ENCODE measurements at places on chromosomes 2 and 18. TPM values are rescaled to one million over a fixed set of nuclear protein-coding genes. Genes with fewer than 3 reads are reported as not detected.
A peak's percentile ranks its signal among the peaks of the same experiment; 100 is the strongest.

The TIMM21 gene
- 120 TPM for total RNA-seq

GRCh38 chr2:16625201-16625729 is 40.4 kb downstream of the CYRIA start:
- H3K27ac ChIP-seq: no peak overlapping the region
- no peak overlapping the region for H3K4me3 ChIP-seq
- no peaks in the 10 kb centered on the region for H3K4me1 ChIP-seq
- no peaks in the 10 kb centered on the region for H3K36me3 ChIP-seq
- DNase-seq: no peak
- no peaks in the 10 kb centered on the region for H3K27me3 ChIP-seq

- no peak overlapping the region for H3K27ac ChIP-seq
- peak; percentile 13 for DNase-seq
- no peak overlapping the region for H3K4me3 ChIP-seq
- no peaks in the 10 kb centered on the region for H3K36me3 ChIP-seq
- H3K27me3 ChIP-seq: no peaks in the 10 kb centered on the region
- H3K4me1 ChIP-seq: peaks cover 22% of the 10 kb centered on the region
Observed at GRCh38 chr2:161576421-161576820, 47.8 kb upstream of the SLC4A10 start.

DNA sequence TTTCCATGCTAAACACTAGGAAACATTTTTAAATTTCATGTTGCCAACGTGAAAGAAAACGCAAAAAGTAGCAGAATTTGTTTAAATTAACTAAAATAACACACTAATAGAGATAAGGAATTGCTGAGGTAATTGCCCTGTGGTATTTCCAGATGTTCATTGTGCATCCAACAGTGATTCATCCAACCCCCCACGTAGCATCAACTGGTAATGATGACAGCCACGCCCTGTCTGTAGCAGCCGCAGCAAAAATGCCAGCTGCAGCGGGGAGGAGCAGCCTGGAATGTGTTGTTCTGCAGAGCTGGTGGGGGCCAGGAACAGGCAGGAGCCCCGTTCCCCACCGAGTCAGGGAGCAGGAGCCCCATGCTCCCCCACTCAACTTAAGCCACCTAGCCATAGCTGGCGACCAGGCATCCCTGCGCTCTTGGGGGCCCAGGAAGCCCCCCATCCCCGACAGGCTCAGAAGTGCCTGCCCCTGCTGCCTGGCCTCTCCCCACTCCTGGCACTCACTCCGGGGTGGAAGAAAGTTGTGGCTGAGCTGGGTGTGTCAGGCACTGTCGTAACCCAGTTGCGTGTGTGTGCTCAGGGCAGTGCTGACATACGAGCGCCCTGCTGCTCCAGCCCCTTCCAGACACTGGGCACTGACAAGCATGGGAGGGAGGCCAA is 695.1 kb upstream of the ACVR2A start:
- no peaks in the 10 kb centered on the region for H3K36me3 ChIP-seq
- peak; percentile 70 for DNase-seq
- no peak overlapping the region for H3K27ac ChIP-seq
- peaks cover 9% of the 10 kb centered on the region for H3K4me1 ChIP-seq

DNA sequence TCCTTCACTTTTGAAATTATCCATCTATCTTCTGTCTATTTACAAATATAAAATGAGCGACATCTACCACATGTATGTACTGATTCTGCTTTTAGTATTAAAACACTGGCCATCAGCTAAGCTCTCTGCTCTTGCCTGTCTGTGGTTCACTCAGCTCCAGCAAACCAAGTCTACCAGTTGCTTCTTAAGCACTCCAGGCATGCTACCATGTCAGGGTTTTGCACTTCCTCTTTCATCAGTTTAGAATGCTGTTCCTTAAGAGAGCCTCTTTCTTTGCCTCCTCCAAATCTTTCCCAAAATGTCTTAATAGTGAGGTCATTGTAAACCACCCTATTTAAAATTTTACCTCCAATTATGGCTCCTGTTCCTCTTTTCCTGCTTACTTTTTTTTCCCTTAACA is 59.5 kb downstream of the SCN3A start:
- H3K36me3 ChIP-seq: no peaks in the 10 kb centered on the region
- no peak overlapping the region for H3K4me3 ChIP-seq
- 0 out of 2 replicates have a peak, but pooled peaks cover 6% of the 10 kb centered on the region for H3K27me3 ChIP-seq
- no peaks in the 10 kb centered on the region for H3K4me1 ChIP-seq
- DNase-seq: no peak
- H3K27ac ChIP-seq: no peak overlapping the region

DNA sequence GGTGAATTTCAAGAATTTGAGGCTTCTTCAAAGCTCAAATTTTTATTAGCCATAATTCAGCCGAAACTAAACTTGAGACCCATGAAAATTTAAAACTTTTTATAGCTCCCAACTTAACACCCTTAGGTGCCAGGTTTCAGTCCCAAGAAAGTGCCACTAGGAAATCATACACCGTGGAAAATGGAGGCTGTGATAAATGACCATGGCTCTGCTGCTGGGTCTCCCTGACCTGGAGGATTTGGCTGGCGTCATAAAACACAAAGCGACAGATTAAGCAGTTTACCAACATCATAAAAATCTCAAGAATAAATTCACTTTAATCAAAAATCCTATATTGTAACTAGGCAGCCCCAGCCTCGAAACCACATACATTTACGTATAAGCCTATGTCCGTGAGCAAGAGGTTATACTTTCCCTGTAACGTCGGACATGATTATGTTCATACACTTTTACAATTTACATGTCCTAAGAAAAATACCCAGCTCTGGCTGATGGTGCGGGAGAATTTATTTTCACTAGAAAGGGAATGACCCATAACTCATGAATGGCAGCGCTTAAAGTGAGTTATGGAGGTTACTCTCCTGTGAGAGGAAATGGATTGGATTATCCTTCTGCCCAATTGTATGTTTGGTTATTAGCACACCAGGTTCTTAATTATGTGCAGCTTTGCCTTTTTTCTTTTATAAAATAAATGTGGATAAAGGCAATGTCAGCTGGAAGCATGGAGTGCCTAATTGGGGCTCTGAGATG is 329.4 kb downstream of the AGPS start:
- no peak overlapping the region for H3K27ac ChIP-seq
- DNase-seq: no peak
- peaks cover 41% of the 10 kb centered on the region for H3K27me3 ChIP-seq
- no peak overlapping the region for H3K4me3 ChIP-seq
- H3K4me1 ChIP-seq: no peaks in the 10 kb centered on the region
- H3K36me3 ChIP-seq: no peaks in the 10 kb centered on the region

GRCh38 chr2:121721926-121722325 is 14.7 kb downstream of the NIFK start:
- H3K27me3 ChIP-seq: no peaks in the 10 kb centered on the region
- H3K36me3 ChIP-seq: peaks cover 3% of the 10 kb centered on the region
- H3K27ac ChIP-seq: peak overlapping the region; percentile 86
- H3K4me1 ChIP-seq: peaks cover 16% of the 10 kb centered on the region
- peak overlapping the region; percentile 39 for H3K4me3 ChIP-seq

The ZNF396 gene
- total RNA-seq: 0.95 TPM

DNA sequence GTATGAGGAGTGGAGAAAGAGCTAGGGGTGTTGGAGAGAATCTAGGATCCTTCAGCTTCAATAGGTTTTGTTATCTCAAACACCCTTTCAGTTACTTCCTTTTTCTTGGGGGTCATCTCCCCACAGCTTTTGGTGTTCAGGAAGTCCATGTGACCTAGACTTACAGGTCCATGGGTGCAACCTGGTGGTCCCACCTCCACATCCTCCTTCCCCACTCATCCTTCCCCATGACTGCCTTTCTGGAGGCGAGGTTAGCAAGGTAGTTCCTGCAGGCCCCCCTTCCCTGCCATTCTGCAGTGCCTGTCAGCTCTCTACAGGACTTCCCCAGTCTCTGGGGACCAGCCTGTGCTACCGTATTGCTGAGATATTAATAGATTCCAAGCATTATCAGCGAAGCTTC is 107.6 kb downstream of the TMEM17 start:
- no peaks in the 10 kb centered on the region for H3K4me1 ChIP-seq
- no peaks in the 10 kb centered on the region for H3K36me3 ChIP-seq
- no peaks in the 10 kb centered on the region for H3K27me3 ChIP-seq

DNA sequence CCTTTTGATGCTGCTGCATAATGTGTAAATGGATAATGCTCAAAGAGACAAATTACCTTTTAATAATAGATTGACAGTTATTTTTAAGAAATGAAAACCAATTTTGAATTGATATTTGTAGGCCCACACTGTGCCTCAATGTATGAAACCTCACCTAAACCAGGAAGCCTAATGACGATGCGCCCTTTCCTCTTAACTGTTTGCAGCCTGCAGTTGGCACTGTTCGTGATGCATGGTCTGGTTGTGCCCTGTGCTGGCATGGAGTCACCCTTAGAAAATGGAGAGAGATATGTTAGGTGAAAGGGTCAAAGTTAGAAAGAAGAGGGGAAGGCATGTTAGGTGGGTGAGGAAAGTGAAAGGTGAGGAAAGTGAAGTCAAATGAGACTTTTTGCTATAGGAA is 390.2 kb downstream of the PTPRM start:
- no peaks in the 10 kb centered on the region for H3K27me3 ChIP-seq
- H3K4me3 ChIP-seq: no peak overlapping the region
- H3K4me1 ChIP-seq: peaks cover 31% of the 10 kb centered on the region
- H3K36me3 ChIP-seq: no peaks in the 10 kb centered on the region

DNA sequence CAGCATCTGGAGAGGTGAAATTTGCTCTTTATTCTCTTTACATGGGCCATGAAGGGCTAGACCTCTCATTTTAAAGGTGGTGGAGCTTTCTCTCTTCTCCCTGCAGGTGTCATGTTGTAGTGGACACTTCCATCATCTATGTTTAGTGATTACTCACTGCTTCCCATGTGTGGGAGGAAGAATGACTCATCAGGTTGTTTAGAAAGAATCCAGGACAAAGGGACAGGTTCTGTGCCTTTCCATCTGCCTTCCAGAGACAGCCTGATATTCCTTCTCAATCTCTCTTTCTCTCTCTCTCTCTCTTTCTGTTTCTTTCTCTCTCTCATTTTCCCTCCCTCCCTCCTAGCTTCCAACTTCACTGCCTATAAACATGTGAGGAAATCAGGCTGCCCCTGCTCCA is 38.7 kb downstream of the SCG2 start:
- H3K36me3 ChIP-seq: no peaks in the 10 kb centered on the region
- no peaks in the 10 kb centered on the region for H3K27me3 ChIP-seq
- H3K27ac ChIP-seq: peak overlapping the region; percentile 87
- peak; percentile 96 for DNase-seq
- peaks cover 42% of the 10 kb centered on the region for H3K4me1 ChIP-seq
- peak overlapping the region; percentile 55 for H3K4me3 ChIP-seq

DNA sequence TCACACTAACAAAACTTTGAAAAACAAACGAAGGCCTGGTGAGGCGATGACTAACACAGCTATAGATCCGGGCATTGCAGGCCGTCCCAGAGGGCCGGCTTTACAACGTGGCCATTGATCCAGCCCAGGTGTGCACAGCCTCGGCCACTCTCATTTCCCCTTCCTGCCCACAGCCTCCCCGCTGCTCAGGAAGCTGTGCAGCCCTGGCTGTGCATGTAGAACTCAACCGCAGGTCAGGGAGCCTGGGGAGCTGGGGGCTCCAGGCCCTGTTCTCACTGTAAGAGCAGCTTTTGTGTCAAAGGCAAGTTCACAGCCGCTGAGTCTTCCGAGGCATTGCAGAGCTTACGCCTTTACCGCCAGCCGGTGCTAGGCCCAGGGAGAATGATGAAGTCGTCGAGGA is 87.2 kb downstream of the LONRF2 start:
- H3K4me3 ChIP-seq: no peak overlapping the region
- DNase-seq: peak; percentile 53
- H3K4me1 ChIP-seq: peaks cover 12% of the 10 kb centered on the region
- no peak overlapping the region for H3K27ac ChIP-seq
- no peaks in the 10 kb centered on the region for H3K27me3 ChIP-seq

DNA sequence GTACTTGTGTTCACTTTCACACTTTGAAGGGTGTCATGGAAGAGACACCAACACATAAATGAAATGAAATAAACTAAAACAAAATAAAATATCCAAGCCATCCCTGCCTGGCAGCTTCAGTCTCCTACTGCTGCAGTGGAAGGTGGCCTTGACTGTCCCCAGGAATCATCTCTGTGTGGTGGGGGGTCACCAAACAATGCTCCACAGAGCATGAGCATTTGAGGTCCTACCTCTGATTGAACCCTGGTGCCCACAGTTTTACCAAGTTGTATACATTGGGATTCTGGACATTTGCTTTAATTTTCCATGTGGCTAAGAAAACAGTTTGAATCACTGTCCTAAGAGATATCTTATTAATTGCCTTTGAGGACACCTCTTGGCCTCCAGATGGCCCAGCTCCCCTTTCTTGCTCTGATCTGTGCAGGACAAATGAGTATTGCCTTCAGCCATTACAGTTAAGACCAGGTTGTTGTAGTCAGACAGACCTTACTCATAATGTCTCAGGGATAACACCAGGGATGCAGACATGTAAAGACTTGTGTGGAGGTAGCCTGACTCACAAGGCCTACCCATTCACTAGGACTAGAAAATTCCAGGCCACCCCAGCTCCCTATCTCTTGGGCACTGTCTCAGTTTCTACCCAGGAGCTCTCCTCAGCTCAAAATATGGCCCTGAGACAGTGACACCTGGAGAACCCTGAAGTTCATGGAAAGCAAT is 195.0 kb downstream of the MYCN start:
- no peaks in the 10 kb centered on the region for H3K27me3 ChIP-seq
- H3K4me1 ChIP-seq: no peaks in the 10 kb centered on the region
- no peak overlapping the region for H3K27ac ChIP-seq
- DNase-seq: no peak

The CNRIP1 gene
- 11.6 TPM for total RNA-seq
